ENCODE measurements at places on chromosomes 12 and 14.

DNA sequence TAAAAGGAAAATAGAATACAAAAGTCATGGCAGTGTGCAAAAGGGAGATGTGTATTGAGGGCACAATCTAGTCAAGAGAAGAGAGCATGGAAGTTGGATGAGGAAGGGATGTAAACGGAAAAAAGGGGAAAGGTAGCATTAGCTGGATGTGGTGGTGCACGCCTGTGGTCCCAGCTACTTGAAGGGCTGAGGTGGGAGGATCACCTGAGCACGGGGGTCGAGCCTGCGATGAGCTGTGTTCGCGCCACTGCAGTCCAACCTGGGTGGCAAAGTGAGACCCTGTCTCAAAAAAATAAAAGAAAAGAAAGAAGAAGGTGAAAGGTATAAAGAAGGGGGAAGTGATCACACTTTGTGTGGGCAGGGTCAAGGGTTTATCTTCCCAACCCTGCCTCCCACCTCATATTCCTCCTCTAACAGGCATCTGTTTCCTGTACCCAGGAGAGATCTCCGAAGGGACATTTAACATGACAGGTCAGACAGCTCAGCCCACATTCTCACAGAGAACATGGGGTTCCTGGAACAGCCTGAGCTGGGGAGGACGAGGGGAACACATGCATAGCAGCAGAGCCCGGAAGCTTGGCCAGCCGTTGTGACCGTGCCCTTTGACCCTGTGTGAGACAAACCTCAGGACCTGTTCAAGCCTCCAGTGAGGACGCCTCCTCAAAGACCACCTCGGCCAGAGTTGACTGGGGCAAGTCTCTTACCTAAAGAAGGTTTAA lies 8.9 kb downstream of the RNASE11 start:
- DNase-seq, result no peak

GRCh38 chr14:74620497-74620921 lies 8.5 kb upstream of the LTBP2 start:
- no peak for DNase-seq

DNA sequence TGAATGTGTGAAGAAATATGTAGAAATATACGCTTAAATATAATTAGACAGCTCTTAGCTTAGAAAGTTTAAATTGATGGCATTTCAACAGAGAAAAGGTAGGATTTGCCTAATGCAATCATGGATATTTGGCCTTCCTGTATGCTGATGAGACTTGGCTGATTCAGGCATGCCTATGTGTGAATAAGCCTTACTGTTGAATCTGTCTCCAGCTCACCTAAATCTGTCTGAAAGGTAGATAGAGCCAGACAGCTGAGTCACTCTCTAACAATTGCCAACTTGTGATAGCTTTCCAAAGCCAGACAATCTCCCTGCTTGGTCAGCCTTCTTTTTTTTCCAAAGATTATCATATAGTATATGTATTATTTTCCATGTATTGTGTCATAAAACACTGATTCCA lies 92.8 kb upstream of the FLRT2 start:
- no peak for DNase-seq

DNA sequence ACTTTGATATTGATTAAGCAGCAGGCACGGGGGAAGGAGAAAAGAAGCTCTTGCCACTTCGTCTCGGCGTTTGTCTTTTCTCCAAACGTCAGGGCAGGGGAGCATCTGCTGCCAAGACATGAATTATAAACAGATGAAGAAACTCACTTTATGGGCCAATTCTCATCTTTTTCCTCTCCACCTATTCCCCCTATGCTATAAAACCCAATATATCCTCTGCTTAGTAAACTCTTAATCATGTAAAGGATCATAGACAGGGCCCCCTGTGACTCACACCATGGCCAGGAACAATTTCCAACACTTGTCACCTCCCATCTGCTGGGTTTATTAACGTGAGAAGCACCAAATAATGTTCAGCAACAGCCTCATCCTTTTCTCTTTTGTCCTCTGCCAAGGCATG lies 1092.1 kb upstream of the TMEM132C start:
- DNase-seq, result no peak

- no peak for DNase-seq
These were observed 2.1 kb upstream of the BLOC1S1 start for GRCh38 chr12:55713721-55714120.

DNA sequence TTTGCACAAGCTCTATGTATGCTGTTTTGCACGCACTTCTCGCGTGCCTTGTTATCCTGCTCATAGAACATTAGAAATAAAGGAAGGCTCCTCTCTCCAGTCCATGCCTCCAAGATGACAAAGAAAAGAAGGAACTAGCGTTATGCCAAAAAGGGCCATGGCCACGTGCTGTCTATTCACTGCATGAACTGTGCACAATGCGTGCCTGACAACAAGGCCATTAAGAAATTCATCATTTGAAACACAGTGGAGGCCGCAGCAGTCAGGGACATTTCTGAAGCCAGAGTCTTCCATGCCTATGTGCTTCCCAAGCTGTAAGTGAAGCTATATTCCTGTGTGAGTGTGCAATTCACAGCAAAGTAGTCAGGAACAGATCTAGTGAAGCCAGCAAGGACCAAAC lies 22.2 kb upstream of the PRMT8 start:
- DNase-seq, result no peak

DNA sequence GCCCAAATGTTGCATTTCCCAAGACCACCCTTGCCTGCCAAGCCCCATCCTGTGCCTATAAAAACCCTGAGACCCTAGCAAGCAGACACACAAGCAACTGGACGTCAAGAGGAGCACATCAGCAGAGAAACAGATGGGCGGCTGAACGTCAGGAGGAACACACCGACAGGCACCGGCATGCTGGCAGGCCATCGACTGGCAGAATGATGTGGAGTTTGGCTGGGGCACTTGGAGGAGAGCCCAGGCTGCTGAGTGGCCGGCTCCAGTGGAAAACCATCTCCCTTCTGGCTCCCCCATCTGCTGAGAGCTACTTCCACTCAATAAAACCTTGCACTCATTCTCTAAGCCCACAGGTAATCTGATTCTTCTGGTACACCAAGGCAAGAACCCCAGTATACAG lies 130.1 kb downstream of the SLC41A2 start:
- no peak for DNase-seq

DNA sequence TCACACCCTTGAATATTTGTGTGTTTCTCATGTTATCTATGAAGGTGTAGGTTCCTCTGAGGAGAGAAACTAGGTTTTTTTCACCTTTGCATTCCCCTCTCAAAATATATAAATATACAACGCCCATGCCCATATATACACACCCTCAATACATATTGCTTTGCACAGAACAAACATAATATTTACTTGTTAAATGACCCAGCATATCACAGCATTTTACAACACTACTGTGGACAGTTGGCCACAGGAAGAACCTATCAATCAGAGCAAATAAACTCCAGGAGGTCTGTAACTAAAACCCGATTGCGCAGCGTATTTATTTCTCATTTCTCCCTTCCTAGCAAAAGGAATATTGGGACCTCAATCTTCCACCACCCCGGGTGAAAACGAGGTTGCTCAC lies 196.0 kb downstream of the SLC5A8 start:
- no peak for DNase-seq

DNA sequence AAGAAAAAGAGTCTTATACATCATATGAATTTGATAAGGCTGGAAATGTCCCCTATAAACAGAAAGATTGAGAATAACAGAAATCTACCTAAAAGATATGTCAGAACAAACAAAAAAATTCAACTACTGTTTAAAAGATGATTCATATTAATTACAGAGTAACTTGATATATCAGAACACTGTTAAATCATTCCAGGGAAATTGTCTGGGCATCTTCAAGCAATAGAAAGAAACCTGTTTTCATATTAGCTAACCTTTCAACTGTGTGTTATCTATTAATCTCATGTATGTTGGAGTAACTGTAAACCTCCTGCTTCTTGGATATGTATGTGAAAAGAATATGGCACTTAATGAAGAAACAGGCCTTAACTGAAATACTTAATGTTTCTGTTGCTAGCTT lies 96.7 kb downstream of the NUBPL start:
- DNase-seq, result no peak

DNA sequence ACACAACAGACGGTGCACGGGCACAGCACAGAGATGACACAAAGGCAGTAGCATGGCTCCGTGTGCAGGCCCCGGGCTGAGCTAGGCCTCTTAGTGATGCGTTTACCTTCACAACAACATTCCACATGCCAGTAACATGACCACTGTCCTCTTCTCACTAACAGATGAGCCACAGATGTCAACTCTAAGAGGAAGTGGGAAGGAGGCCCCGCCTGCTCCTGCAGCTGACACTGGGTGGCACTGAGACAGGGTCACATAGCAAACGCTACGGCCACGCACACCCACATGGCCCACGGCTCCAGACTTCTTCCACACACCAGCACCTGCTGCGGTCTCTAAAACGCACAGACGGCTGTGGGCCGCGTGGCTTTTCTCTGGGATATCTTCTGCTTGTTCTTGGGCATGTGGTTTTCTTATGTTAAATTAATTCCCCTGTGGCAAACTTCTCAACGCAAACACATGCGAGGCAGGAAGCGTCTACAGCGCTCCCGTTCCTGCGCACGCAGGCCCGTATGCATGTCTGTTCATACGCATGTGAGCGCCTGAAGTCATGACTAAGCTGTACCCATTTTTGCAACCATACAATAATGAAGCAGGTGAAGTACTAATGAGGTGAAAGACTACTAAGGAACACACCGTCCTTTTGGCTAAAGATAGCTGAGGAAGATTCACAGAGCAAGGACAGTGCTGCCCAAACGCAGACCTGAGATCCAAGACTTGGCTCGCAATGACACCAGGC lies 26.8 kb downstream of the AMN start:
- DNase-seq, result no peak

DNA sequence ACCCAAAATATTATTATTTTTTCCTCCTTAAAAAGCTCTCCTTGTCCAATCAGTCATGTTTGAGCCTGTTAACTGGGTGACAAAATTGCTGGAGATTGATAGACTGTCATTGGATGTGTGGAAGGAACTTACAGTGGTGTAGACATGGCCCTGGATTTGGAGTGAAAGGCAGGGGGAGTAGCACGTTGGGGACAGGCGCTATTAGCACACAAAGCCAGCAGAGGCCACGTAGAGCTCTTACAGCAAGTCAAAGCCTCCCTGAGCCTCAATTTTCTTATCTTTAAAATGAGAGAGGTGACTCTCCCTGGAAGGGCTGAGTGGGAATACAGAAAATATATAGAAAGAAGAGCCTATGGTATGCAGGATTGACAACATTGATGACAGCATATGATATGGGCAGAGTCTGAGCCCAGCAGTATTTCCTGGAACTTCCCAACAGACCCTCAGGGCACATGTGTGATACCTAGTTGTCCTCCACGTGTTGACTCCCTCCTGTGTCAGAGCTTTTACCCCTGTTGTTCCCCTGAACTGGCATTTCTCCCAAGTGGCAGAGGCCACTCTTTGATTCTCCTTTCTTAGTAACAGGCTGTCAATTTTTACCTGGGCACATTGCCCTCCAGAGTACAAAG lies 504.9 kb downstream of the VRK1 start:
- DNase-seq, result peak; percentile 71

GRCh38 chr12:25725931-25726330 lies 172.8 kb upstream of the LMNTD1 start:
- no peak for DNase-seq

Measured in GM12865 (cell line).